Small intestine (tissue), 16 donors: ENCODE measurements at places on chromosomes 12 and 14. TPM values are rescaled to one million over a fixed set of nuclear protein-coding genes. Genes with fewer than 3 reads are reported as not detected.
A peak's percentile ranks its signal among the peaks of the same experiment; 100 is the strongest.

- no peak overlapping the region for H3K27ac ChIP-seq
- H3K27me3 ChIP-seq, result no peaks in the 10 kb centered on the region
- H3K4me3 ChIP-seq, result no peak overlapping the region
Measured at GRCh38 chr12:110354172-110354780, 49.2 kb downstream of the ANAPC7 start.

DNA sequence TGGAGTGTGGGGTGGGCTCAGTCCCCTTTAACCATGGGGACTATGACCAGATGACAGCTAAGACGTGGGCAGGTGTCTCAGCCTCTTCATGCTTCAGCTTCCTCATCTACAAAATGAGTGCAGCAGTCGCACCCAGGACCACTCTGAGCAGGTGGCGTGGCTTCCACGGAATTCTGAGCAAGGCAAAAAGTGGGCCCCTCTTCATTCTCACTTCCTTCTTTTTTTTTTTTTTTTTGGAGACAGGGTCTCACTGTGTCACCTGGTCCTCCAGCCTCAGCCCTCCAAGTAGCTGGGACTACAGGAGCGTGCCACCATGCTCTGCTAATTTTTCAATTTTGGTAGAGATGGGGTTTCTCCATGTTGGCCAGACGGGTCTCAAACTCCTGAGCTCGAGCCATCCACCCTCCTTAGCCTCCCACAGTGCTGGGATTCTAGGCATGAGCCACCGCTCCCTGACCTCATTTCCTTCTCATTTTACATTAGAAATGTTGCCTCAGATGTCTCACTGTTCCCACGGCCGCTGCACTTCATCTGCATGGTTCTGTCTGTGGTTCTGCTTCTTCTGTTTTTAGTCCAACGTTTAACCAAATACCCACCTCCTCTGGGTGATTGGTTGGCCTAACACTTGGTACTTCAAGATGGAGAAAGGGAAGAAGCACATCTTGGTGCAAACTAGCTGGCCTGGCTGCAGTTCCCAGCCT, 41.3 kb upstream of the BCL7A start:
- DNase-seq, result no peak
- no peak overlapping the region for H3K4me3 ChIP-seq
- H3K27ac ChIP-seq, result no peak overlapping the region
- H3K4me1 ChIP-seq, result no peaks in the 10 kb centered on the region
- H3K36me3 ChIP-seq, result no peaks in the 10 kb centered on the region

GRCh38 chr12:106669216-106669615, 86.4 kb downstream of the RFX4 start:
- H3K27me3 ChIP-seq, result no peaks in the 10 kb centered on the region
- DNase-seq, result no peak
- no peaks in the 10 kb centered on the region for H3K36me3 ChIP-seq
- H3K4me3 ChIP-seq, result no peak overlapping the region
- no peaks in the 10 kb centered on the region for H3K4me1 ChIP-seq

GRCh38 chr12:115335594-115335993, 651.6 kb upstream of the TBX3 start:
- no peak overlapping the region for H3K4me3 ChIP-seq
- peak; percentile 47 for DNase-seq
- H3K36me3 ChIP-seq, result no peaks in the 10 kb centered on the region
- peaks cover 2% of the 10 kb centered on the region for H3K4me1 ChIP-seq
- no peak overlapping the region for H3K27ac ChIP-seq

DNA sequence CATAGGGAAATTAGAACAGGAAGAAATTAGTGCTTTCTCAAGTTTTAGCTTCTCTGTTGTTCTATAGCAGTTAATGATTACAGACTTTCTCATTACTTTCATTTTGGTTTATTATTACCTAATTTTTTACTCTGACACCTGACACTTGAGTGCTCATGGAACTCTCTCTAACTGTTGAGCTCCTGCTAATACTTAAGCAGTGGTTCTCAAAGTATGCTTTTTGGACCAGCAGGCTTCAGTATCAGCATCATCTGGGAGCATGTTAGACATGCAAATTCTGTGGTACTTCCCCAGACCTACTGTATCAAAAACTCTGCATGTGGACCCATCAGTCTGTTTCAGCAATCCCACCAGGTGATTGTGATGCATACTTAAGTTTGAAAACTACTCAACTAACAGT, 235.3 kb downstream of the CCDC91 start:
- no peak overlapping the region for H3K4me3 ChIP-seq
- H3K27me3 ChIP-seq, result no peaks in the 10 kb centered on the region
- peak; percentile 4 for DNase-seq
- H3K4me1 ChIP-seq, result no peaks in the 10 kb centered on the region

DNA sequence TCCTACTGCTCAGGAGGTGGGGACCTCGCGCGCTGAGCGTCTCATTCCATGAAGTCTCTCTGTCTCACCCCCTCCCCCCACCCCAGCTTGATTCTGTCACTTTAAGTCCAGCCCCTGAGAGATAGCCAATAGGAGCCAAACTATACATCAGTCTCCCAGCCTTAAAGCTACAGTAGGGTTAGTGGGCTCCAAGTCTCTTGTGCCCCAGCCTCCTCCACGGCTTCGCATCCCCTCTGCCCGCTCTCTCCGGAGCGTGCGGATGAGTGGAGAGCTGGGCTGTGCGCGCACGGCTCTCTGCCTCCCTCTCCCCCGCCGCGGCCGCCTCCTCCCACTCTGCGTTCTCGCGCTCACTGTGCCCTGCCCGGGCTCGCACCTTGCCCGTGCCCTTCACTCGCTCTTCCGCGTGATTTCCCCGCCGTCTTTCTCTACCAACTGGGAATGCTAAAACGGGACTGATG, at the start of gene ESRRB:
ESRRB (plus strand) TSS at position 191 of the 458 bp plus-strand sequence; CDS start at position 456, 265 bp downstream.
- H3K27me3 ChIP-seq, result peaks cover 30% of the 10 kb centered on the region
- H3K27ac ChIP-seq, result no peak within 1 kb of the TSS
- H3K36me3 ChIP-seq, result no peaks in the 10 kb centered on the region

DNA sequence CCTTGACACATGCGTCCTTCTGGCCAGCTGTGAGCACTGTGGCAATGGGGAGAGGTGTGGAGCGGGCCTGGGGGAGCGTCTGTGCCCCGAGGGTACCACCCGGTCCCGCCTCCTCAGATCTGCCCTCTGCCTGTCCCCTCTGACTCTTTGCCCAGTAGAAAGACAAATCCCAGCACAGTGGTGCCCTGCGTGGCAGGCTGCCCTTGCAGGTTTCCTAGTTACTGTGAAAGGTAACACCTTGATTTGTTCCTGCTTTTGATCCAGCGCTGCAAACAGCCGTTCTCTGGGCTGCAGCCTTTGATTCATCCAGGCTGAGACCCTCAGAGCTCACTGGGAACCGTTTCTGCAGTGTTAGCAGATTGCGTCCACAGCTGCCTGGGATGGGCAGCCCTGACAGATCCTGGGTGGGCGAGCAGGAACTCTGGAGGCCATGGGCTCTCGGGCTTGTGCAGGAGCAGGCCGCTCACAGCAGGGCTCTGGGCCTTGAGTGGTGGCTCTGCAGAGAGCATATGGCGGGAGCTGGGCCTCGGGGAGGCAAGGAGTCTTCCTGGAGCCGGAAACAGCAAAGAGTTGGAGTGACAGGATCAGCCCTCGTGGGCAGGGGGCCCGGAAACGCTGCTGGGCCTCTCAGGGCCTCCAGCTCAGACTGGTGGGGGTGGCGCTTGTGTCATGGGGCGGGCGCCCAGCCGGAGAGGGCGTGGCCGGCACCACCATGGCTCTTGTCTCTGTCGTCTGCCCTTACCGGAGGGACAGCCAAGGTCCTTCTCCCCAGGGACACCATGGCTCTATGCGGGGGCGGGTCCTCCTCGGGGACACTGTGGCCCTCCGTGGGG, 16.6 kb downstream of the FBRSL1 start:
- no peak for DNase-seq
- no peak overlapping the region for H3K4me3 ChIP-seq
- no peaks in the 10 kb centered on the region for H3K4me1 ChIP-seq
- H3K27me3 ChIP-seq, result no peaks in the 10 kb centered on the region
- H3K27ac ChIP-seq, result peak overlapping the region; percentile 65
- H3K36me3 ChIP-seq, result peaks cover 47% of the 10 kb centered on the region

- H3K27ac ChIP-seq, result no peak overlapping the region
- H3K27me3 ChIP-seq, result peaks cover 8% of the 10 kb centered on the region
- peaks cover 5% of the 10 kb centered on the region for H3K4me1 ChIP-seq
Measured at GRCh38 chr12:4858386-4858785, 51.3 kb upstream of the KCNA1 start.

DNA sequence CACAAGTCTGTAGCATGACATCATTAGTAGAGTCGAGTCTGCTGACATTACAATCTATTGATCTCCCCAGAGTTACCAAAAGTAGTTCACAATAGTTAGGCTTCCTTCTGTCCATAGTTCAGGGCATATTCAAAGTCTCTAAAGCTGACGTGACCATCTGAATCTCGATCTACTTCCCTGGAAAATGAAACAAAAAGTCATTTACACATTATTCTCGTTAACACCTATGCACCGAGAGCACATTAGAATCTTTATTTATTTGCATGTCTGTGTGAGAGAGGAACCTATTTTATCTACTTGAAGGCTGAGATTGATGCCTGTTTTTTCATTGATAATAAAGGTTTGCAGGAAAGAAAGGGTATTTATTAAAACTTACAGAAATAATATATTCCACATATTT, 157.4 kb downstream of the EFCAB11 start:
- no peaks in the 10 kb centered on the region for H3K36me3 ChIP-seq
- no peak for DNase-seq
- no peaks in the 10 kb centered on the region for H3K27me3 ChIP-seq
- H3K4me3 ChIP-seq, result no peak overlapping the region
- no peaks in the 10 kb centered on the region for H3K4me1 ChIP-seq
- no peak overlapping the region for H3K27ac ChIP-seq

Gene PMCH
- polyA plus RNA-seq, result not detected

Gene CACNA2D4
- 10.8 TPM for polyA plus RNA-seq

Gene ART4
- 6.6 TPM for polyA plus RNA-seq
